ENCODE measurements at places on chromosomes 2 and 18.

GRCh38 chr18:48773821-48774220 is 176.9 kb downstream of the SMAD7 start:
- DNase-seq = no peak

DNA sequence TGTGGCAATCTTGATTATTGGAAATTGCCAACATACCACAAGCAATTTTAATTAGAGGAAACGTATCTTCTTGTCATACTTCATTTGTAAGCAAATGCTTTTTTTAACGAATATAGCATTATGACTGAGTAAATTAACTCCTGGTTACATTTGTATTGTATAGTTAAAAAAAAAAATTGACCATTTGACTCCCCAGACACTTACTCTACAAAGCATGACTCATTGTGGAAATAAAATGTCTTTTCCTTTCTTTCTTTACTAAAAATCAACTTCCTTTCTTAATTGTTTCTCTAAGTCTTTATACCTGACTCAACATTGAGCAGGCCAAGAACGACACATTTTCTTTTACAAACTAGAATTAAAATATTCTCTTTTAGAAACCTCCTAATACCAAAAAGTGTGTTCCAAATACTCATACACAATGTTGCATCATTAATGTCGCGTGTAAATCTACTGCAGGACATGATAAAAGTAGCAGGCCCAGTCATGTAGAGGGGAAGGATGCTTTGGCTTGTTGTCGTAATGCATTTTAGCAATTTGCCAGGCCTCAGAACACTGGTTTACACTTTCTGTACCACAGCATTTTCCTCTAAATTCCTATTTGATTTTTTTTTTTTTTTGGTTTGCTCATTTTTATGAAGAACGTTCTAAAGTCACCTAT is 349.6 kb upstream of the KCNH7 start:
- no peak for DNase-seq

- no peak for DNase-seq
These were observed 38.1 kb downstream of the PKDCC start for GRCh38 chr2:42085706-42086487.

DNA sequence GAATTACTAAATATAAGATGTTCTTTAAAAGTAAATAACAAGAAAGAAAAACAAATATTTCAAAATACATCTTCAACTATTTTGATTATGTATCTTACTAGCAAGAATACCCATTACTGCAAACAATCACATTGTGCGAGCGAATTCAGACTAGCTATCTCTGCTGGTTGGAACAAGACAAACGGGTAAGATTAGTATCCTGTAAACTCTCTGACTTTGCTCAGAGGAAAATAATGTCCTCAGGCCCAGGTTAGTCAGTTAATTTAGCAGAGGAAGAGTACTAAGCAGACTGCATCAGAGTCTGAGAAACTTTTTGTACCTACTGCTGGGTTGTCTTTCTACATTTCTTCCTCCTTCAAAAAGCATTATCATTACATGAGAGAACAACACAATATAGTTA is 50.4 kb upstream of the MCM6 start:
- no peak for DNase-seq
